Endodermal cell (in vitro differentiated cells): ENCODE measurements at places on chromosomes 16 and 17.

DNA sequence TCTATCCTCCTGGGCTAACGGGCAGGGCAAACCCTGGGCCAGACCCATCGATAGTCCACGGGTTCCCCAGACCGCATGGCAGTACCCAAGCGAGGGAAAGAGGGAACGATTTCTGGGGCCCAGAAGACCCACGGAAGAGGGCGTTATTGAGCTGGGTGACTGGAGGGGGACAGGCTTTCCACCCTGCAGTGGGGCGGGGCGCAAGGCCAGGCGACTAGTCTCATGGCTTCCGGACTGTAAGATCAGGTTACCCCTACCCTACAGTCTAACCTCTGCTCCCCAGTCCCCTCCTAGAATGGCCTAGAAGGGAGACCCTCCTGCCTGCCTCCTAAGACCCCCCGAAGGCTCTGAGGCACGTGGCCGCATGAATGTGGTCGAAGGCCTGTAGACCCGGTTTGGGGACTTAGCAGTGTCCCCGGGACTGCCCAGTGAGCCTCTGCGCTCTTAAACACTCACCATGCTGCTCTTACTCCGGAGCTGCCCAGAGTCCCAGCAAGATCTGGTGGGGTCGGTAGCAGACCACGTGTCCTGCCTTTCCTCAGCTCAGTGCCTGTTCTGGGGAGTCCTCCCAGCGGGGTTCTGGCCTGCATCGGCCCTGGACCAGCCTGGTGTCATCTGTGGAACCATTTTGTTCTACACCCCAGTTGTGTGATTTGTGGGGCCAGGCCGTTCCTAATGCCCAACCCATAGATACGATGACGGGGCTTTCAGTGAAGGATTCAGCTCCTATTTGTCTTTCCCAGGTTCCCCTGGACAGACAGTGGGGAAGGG, 13.2 kb upstream of the AURKB start:
- H3K4me1 ChIP-seq = no peaks in the 10 kb centered on the region
- peak overlapping the region; percentile 80 for H3K27ac ChIP-seq
- H3K4me3 ChIP-seq = peak overlapping the region; percentile 97
- peaks cover 16% of the 10 kb centered on the region for H3K36me3 ChIP-seq
- peak; percentile 92 for DNase-seq

- no peaks in the 10 kb centered on the region for H3K27me3 ChIP-seq
- H3K27ac ChIP-seq = no peak overlapping the region
- peaks cover under 1% of the 10 kb centered on the region for H3K36me3 ChIP-seq
- H3K4me3 ChIP-seq = peak overlapping the region; percentile 85
Observed at GRCh38 chr17:28226563-28227315, 92.3 kb upstream of the TMEM97 start.

DNA sequence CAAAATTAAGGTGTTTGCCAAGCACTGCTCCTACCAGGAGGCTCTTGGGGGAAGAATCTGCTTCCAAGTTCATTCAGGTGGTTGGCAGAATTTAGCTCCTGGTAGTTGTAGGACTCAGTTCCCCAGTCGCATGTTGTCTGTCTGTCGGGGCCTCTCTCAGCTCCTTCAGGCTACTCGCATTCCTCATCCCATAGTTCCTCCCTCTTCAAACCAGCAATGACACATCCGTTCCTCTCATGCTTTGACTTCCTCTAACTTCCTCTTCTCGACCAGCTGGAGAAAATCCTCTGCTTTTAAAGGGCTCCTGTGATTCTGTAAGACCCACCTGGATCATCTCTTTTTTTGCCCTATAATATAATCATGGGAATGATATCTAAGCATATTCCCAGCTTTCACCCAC, 108.1 kb downstream of the PMP22 start:
- DNase-seq = no peak
- no peaks in the 10 kb centered on the region for H3K27me3 ChIP-seq
- H3K4me1 ChIP-seq = no peaks in the 10 kb centered on the region
- H3K27ac ChIP-seq = no peak overlapping the region
- no peaks in the 10 kb centered on the region for H3K36me3 ChIP-seq

DNA sequence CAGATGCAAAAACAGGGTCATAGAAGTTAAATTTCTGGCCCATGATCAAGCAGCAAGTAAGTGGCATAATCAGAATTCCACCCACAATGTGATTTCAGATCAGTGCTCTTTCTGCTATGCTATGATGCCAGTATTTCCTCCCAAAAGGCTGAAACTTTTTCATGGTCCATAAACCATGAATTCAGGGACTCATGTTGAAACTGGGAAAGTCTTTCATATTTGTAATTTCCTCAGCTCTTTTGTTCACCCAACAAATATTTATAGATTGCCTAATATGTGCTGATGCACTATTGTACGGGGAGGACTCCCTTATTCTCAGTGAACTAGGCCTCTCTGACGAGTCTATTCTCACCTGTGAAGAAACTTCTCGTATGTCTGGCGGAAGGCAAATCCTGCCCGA, 156.3 kb downstream of the MYO1D start:
- DNase-seq = no peak
- H3K4me1 ChIP-seq = no peaks in the 10 kb centered on the region
- H3K36me3 ChIP-seq = peaks cover 13% of the 10 kb centered on the region
- no peak overlapping the region for H3K27ac ChIP-seq

DNA sequence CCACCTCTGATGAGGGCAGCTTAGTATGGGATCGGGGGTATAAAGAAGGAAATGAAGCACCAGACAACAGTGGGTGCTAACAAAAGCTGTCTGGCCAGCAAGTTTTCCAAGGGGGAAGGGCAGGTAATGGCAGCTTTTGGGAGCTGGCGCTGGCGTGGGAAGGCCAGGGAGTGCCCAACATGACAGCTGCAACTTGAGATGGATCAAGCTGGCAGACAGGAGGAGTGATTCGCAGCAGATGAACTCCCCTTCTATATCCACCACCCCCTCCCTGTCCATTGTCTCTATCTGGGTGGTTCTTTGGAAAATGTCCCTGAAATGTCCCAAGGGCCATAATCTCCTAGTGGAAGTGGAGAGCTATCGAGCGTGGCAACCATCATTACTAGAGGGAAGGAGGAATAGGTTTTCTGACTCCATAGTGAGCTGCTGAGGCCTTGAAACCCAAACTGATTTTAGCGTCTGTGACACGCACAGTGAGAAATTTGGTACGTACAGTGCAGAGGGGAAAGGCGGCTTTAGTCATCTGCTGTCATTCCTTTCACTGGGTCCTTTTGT, 4.8 kb upstream of the INPP5K start:
- H3K4me3 ChIP-seq = no peak overlapping the region
- H3K36me3 ChIP-seq = peaks cover 38% of the 10 kb centered on the region
- no peaks in the 10 kb centered on the region for H3K27me3 ChIP-seq
- no peak overlapping the region for H3K27ac ChIP-seq

DNA sequence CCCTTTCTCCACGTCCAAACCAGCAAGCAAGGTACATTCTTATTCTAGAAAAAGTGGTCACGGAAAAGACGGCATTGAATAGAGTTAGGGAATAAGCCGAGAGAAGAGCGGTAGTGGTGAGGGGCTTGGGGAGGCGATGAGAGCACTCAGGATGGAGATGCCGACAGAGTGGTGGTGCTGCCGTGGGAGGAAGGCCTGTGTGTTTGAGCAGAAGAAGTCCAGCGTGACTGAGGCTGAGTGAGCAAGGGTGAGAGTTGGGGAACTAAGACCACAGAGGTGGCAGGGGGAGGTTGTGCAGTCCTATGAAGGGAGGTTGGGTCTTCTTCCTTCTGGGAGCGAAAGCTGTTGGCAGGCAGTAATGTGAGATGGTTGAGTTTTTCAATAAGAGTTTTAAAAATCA, 252.3 kb downstream of the ABCC12 start:
- no peak for DNase-seq
- H3K36me3 ChIP-seq = no peaks in the 10 kb centered on the region
- no peaks in the 10 kb centered on the region for H3K4me1 ChIP-seq
- no peaks in the 10 kb centered on the region for H3K27me3 ChIP-seq
- H3K4me3 ChIP-seq = no peak overlapping the region

DNA sequence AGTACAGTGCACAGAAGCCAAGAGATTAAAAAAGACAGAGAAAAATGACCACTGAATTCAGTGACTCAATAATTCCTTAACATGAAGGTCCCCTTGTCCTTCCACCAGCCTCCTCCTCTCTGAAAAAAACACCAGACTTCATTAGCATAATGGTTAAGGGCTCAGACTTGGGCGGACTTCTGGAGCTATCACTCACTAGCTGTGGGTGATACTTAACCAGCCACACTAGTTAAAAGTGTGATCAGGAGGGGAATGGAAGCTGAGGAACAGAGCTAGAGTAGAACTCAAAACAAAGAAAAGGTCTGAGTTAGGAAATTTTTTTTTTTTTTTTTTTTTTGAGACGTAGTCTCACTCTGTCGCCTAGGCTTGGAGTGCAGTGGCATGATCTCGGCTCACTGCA, 23.2 kb downstream of the ZNF652 start:
- H3K4me3 ChIP-seq = no peak overlapping the region
- no peaks in the 10 kb centered on the region for H3K4me1 ChIP-seq
- H3K27ac ChIP-seq = no peak overlapping the region

GRCh38 chr17:13046361-13046760, 28.5 kb upstream of the ELAC2 start:
- H3K4me1 ChIP-seq = peaks cover 10% of the 10 kb centered on the region
- H3K36me3 ChIP-seq = no peaks in the 10 kb centered on the region
- peak; percentile 56 for DNase-seq

- H3K27me3 ChIP-seq = no peaks in the 10 kb centered on the region
- H3K27ac ChIP-seq = no peak overlapping the region
- H3K4me3 ChIP-seq = no peak overlapping the region
- H3K4me1 ChIP-seq = no peaks in the 10 kb centered on the region
- peaks cover 4% of the 10 kb centered on the region for H3K36me3 ChIP-seq
Observed at GRCh38 chr17:313911-314613, 38.5 kb downstream of the RPH3AL start.

DNA sequence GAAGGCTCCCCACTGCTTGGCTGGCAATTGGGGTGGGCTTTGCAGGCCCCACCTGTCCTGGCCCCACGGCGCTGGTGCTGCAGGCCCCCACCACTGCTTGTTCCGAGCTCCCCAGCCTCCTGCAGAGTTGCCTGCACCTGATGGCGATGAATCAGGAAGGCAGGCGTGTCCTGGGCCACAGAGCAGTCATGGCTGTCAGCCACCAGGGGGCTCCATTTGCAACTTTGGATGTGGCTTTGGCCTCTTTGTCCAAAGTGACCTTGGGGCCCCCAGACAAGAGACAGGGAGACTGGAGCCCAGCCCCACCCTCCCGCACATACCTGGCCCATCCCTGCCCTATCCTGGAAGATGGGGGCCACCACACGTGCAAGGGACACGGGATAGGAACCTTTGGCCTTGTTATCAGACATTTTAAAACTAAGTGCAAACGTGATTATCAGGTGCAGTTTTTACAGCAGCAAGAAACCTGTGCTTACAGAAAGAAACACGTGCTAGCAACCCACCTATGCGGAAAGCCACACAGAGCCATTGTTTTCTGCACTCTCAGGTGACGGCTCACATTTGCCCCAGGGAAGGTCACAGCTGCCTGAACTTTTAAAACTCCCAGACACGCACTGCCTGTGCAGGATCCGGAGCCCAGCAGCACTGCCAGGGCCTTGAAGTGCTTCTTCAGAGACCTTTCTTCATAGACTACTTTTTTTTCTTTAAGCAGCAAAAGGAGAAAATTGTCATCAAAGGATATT, at the start of gene DNASE1:
Gene DNASE1 (plus strand): TSS at position 443 of the 743 bp plus-strand sequence. CDS start 683 bp downstream, outside the sequence.
- H3K36me3 ChIP-seq = peaks cover 56% of the 10 kb centered on the region
- no peaks in the 10 kb centered on the region for H3K27me3 ChIP-seq
- peaks cover 6% of the 10 kb centered on the region for H3K4me1 ChIP-seq
- H3K4me3 ChIP-seq = no peak within 1 kb of the TSS
- peak; percentile 92 for DNase-seq
- peak within 1 kb of the TSS; percentile 32 for H3K27ac ChIP-seq

GRCh38 chr16:77850636-77851333, 62.4 kb downstream of the VAT1L start:
- H3K27ac ChIP-seq = no peak overlapping the region
- H3K4me3 ChIP-seq = no peak overlapping the region
- H3K36me3 ChIP-seq = no peaks in the 10 kb centered on the region
- no peaks in the 10 kb centered on the region for H3K27me3 ChIP-seq
- DNase-seq = no peak
- H3K4me1 ChIP-seq = no peaks in the 10 kb centered on the region

DNA sequence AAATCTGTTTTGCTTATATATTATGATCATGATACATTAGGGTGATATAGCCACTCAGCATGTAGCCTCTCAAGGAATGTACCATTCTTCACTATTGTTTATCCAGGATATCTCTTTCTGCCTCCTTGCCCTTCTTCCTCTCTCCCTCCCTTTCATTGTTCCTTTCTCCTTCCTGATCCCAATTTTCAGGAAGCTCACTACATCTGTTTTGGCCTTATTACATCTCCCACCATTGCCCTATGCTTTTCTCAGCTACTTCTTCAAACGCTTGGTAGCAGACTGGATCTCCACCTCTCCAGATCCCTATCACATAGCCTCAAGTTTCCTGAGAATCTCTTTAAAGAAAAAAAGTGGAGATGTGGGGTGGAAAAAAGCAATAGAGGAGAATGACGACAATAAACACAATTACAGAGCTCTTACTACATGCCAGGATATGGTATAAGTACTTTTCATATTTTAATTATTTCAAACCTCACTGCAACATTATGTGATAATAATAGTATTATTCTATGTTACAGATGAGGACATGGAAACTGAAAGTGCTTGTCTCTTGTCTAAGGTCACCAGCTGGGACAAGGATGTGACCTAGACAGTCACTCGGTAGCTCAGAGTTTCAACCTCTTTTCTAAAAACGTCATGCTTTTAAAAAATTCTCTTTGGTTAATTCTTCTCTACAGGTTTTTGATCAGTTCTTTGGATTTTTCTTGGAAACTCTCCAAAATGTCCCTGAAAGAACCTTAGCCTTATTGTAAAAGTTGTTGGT, 959.1 kb downstream of the CDH11 start:
- H3K4me1 ChIP-seq = no peaks in the 10 kb centered on the region
- DNase-seq = no peak
- no peak overlapping the region for H3K4me3 ChIP-seq
- H3K27ac ChIP-seq = no peak overlapping the region
